ENCODE measurements at places on chromosomes 12 and 14.

- no peak for DNase-seq
Observed at GRCh38 chr14:103378038-103378854, 7.0 kb upstream of the MARK3 start.

DNA sequence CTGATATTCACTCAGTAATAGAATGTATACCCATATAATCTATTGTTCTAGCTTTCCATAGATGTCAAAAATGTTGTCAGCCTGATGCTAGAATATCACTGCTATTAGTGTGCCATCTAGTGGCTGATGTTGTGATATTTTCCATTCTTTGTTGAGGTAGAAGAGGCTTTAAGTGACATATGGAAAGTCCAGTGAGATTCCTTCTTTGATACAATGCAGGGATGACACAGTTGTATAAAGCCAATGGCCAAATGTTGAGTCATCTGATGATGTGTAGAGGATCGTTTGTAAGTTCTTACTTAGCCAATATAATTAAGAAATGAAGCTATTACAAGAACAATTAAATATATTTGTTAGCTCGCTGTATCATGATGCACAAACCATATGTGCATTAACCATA lies 58.1 kb upstream of the PCED1B start:
- no peak for DNase-seq

- DNase-seq = no peak
Observed at GRCh38 chr12:1934831-1935230, 16.4 kb upstream of the CACNA2D4 start.

DNA sequence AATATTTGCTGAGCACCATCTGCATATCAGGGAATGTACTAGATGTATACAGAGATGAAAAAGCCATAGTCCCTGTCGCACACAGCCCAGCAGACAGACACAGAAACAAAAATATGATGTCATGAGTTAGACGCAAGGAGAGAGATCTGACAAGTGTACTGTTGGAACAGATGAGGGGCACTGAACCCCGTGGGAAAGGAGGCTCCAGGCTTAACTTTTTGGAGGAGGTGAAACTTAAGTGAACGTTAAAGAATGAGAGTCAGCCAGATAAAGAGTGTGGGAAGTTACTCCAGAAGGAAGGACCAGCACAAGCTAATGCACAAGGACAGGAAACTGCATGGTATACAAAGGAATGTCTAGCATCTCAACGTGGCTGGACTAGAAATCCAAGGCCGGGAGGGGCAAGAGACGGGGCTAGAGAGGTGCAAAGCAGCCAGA lies 2.5 kb upstream of the ACTN1 start:
- DNase-seq = no peak

DNA sequence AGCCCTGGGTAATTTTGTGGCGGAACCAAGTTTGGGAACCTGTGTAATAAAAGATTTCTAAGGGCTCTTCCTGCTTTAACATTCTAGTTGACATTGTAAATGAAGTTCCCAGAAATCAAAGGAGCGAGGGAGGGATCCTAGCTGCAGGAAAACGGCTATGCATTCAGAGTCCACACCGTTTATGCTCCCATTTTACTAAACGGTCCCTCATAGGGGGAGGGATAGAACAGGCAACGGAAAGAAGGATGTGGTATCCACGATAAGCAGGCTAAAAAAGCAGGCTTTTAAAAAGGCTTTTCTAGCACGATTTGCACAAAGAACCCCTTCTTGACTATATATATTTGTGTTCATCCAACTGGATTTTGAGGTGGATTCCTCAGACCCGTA lies 559 bp downstream of the SYNJ2BP start:
- DNase-seq = no peak

DNA sequence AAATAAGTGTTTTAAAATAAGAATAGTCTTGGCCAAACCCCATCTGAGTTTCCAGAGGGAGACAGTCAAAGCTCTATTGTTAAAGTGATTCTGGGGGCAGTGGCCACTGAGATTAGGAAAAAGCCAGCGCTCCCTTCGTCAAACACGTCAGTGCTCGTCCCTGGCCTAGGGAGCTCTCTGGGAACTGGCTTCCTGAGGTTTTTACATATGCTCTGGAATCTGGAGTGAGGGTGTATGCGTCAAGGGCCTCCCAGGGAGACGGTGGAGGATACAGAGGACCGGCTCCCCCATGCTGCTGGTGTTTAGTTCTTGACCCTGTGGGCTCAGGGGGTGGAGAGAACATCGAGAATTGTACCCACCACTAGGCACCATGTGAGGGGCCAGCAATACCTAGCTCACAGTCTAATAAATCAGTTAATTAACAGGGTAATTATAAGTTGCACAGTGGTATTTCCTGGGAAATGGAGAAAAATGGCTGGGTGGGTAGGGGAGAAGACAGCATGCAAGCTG lies 87.0 kb downstream of the SLC25A47 start:
- no peak for DNase-seq

DNA sequence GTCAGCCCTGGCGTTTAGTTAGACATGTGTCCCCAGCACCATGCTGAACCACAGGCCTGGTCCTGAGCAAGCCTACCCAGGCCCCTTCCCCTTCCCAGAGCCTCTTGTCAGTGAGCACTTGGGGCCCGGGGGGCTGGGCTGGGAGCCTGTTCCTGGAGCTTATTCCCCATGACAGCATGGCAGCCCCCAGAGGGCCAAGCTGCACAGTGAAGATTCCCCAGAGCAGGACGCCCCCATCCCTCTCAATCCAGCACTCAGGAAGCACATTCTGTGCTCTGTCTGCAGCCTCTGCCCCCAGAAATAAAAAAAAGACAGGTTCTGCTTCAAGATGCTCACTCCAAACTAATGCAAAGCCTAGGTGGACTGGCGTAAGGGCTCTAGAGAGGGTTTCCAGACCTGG lies 117.3 kb downstream of the LGMN start:
- DNase-seq = no peak

GRCh38 chr14:92494512-92494911 lies 19.1 kb upstream of the RIN3 start:
- DNase-seq = no peak

GRCh38 chr14:34029921-34030334 lies 79.1 kb upstream of the EGLN3 start:
- DNase-seq = peak; percentile 52

DNA sequence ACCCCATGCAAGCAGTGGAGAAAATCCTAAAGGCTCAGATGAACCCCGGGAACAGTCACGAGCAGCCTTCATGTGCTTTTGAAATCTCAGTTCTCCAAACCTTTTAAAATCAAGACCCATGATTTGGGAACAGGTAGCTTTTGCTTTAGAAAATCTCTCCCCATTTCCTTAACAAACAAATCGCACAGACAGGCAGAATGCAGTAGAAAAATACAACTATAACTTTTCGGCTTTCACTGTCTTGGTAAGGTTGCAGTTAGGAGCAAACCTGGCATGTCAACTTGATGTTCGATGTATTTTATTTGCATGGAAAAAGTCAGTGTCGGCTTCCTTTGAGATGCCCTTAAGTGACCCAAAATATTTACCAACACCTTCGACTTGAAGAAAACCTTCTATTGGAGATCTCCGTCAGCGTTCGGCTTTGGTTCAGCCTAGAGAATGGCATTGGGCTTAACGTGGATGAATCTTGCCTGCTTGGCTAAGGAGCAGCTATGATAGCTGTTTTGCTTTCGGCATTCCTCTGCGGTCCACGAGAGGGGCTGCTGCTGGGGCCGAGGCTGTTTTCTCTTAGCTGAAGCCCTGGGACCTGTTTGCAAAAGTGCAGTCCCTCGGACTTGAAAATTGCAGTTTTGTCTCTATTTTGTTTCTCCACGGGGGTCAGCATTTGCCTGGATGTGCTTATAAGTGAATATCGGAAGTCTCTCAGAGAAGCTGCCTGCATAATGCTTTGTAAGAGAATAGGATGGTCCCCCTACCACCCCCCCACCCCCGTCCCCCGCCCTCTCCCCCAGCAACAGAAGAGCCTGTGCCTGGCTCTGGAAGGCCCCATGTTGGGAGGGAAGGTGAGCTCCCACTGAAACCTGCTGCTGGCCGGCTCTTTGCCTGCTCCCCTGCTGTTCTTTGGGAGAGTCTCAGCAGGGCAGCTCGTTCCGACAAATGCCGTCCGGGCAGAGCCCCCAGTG lies 122.8 kb downstream of the AACS start:
- no peak for DNase-seq

GRCh38 chr12:52636592-52637258 lies 15.3 kb downstream of the KRT2 start:
- DNase-seq = no peak

DNA sequence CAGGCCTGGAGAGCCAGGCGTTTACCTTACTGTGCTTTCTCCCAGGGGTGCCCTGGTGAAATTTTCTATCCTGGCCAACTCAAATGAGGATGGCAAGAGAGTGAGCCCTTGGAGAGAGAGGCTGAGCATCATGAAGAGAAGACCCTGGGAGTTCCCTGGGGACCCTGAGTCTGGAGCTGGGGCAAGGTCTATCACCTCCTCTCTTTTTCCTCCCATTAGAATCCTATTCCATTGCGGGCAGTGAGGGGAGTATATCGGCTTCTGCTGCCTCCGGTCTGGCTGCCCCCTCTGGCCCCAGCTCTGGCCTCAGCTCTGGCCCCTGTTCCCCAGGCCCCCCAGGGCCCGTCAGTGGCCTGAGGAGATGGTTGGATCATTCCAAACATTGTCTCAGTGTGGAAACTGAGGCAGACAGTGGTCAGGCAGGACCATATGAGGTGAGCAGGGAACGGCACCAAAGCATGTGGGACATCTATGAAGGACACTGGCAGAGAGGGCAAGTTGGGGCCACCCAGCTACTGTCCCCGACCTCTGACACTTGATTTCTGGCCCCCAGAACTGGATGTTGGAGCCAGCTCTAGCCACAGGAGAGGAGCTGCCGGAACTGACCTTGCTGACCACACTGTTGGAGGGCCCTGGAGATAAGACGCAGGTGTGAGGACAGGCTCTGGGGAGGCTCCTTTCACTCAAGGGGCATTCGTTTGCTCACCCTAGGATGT lies 1.6 kb downstream of the ARHGEF25 start:
- DNase-seq = no peak

DNA sequence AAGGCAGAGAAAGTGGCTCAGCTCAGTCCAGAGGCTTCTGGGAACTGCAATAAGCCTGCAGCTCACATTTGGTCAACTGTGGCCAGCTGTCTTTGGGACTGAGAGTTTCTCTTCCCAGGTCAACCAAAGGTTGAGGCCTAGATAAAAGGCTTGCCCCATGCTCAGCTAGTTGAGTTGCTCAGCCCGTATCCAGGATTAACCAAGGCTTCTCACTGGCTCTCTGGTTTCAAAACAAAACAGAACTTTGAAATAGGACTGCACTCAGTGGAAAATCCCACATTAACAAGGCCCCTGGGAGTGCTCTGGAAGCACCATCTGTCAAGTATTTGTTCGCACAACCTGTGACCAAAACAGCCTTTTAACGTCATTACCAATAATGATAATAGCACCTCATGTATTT lies 40.3 kb upstream of the NUAK1 start:
- DNase-seq = no peak

GRCh38 chr12:68240079-68240478 lies 13.3 kb downstream of the IL22 start:
- no peak for DNase-seq

GRCh38 chr14:104792101-104792884 lies 3.3 kb downstream of the AKT1 start:
- no peak for DNase-seq
